ENCODE measurements at places on chromosomes 2 and 18. TPM values are rescaled to one million over a fixed set of nuclear protein-coding genes. Genes with fewer than 3 reads are reported as not detected.
A peak's percentile ranks its signal among the peaks of the same experiment; 100 is the strongest.

DNA sequence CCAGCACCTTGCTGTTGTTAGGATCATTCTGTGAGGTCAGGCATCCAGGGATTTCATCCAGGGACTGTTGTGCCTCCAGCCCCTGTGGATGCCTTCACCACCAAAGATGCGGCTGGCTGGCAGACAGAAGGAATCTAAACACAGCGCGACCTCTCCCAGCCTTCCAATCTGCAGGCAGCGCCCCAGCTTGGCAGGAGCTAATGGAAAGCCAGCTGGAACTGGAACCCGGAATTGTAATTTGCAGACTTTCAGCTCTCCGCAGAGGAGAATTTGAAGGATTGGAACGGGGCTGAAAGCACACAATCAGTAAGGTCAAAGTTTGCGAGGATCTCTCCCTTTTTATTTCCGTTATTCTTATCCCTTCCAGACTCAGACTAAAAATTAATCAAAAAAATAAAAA, 127.8 kb downstream of the TRIB2 start:
- no peak for DNase-seq

GTF3C2 gene
- 32.3 TPM for total RNA-seq

- DNase-seq, result no peak
These were observed 348.4 kb upstream of the KLHL29 start for GRCh38 chr2:23036629-23037028.

GRCh38 chr18:13247506-13247905, 28.9 kb downstream of the LDLRAD4 start:
- no peak for DNase-seq

DNA sequence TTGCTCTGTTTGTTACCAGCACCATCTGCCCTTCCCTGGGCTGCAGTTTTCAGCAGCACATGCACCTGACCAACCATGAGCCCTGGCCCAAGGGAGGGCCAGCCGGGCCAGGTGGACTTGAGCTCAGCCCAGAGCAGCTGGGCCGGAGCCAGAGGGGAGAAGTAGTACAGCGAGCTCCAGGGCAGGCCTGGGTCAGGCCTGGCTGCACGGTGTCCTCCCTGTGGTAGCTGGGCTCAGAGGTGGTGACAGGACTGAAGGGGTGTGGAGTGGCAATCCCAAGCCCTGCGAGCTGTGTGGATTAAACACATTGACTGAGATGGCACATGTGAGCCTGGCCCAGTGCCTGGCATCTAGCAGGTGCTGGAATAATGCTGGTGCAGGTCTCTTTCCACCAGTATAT, 222.2 kb downstream of the GLI2 start:
- no peak for DNase-seq

DNA sequence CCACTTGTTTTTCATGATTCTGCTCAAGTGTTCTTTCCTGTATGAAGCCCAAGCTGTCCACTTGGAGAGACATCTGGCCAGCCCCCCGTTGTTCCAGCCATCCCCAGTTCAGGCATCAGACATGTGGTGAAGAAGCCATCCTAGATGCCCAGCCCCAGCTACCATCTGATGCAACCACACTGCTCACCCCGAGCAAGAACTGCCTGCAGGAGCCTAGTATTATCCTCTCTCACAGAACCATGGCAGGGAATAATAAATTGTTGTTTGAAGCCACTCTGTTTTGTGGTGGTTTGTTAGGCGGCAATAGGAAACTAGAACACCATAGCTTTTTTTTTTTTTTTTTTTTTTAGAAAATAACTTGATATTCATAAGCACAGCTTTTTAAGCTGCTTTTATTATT, 19.5 kb upstream of the DARS1 start:
- DNase-seq, result no peak

KRTCAP3 gene
- not detected for total RNA-seq

DNA sequence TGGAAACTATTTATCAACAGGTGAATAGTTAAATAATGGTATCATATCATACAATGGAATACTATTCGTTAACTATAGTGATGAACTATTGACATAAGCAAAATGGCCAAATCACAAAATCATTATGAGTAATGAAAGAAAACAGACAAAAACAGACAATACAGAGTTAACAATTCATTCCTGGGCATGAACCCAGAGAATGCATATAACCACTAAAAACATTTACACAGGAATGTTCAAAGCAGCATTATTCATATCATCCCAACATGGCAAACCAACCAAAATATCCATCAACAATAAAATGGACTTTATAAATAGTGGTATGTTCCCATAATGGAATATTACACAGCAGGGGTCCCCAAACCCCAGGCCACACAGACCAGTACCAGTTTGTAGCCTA, 131.2 kb upstream of the CYP1B1 start:
- peak; percentile 50 for DNase-seq

DNA sequence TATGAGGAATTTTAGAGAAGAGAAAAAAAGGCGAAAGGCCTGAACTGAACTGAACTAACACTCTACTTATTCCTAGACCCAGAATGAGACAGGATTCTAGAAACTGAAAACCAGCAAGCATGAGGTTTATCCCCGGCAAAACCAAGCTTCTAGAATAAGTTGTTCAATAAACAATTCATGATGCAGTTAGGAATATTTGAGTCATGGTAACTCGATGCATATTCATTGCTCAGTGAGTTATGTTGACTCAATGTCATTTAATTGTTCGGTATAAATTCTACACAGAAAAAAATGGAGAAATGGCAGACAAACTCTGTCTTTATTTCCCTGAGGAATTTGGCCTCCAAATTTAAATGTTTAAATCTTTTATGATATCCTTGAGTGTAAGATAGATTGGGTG, 321.5 kb downstream of the SATB2 start:
- peak; percentile 63 for DNase-seq

DNA sequence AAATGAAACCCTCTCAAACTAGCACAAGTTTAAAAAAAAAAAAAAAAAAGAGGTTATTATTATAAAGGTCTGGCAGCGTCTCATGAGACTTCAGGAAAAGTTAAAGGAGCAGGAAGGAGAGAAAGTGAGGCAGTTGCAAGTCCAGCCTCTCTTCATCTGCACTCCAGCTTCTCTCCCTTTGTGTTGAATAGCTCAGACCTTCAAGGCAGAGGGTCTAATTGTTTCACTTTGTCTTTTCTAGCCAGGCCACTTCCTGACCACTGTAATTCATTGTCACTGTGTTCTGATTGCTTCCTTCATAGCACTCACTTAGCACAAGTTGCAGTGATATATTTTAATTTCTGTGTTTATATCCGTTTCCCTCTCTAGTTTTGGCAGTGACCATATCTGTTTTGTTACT, 99.9 kb downstream of the SPATS2L start:
- DNase-seq, result peak; percentile 57

DNA sequence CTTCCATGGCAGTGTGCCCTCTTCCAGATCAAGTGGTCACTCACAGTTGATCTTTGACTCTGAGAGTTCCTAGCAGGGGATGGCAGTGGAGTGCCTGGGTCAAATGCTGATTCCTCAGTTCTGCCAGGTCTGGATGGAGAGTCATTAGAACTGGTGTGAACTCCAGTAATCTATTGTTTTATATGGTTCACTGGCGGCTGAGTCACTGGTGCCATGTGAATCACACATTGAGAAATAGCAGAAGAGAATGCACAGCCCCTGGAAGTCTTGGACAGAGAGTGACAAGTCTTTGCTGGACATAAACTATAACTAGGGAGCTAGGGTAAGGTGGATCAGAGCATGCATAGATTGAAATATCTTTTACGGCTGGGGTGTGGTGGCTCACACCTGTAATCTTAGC, 86.9 kb downstream of the EIF2AK3 start:
- peak; percentile 73 for DNase-seq

All from M059J (cell line).